NCI-H510A (cell line): ENCODE measurements at places on chromosomes 12 and 14.

- peak; percentile 19 for DNase-seq
These were observed 600 bp downstream of the PNN start for GRCh38 chr14:39175445-39176262.

GRCh38 chr12:49705479-49706134 is 1.6 kb downstream of the FMNL3 start:
- DNase-seq = no peak

DNA sequence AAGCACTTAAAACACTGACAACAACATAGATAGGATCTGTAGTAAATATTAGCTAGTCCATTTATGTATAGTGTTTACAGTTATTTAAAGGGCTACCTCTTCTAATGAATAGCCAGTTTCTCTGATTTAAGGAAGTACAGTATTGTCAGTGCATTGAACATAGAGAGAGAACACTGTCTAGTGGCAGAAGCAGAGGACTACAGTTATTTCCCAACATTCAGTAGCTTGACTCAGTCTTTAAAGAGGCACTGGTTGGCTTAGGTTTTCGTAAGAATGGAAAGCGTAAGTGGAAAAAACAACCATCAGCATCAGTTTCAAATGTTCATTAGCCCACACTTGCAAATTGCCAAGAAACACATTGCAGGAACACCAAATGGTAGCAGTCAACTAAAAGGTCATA is 125.0 kb upstream of the HMGA2 start:
- no peak for DNase-seq

GRCh38 chr12:19588951-19589350 is 149.7 kb downstream of the AEBP2 start:
- DNase-seq = no peak

DNA sequence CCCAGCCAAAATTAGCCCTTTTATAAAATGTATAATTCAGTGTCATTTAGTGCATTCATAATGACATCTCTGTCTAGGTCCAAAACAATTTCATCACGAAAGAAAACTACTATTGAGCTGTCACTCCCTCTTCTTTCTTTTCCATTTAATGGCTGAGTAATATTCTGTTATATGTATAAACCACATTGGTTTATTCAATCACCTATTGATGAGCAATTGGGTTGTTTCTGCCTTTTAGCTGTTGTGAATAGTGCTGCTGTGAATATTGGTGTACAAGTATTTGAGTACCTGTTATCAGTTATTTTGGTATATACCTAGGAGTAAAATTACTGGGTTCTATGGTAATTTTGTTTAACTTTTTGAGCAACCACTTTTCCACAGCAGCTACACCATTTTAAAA is 7.2 kb downstream of the DNM1L start:
- DNase-seq = no peak

GRCh38 chr12:106301611-106302321 is 767 bp upstream of the TCP11L2 start:
- DNase-seq = no peak

- no peak for DNase-seq
These were observed 16.4 kb downstream of the MAP3K9 start for GRCh38 chr14:70792939-70793338.

GRCh38 chr14:32102152-32102787 is 25.2 kb downstream of the ARHGAP5 start:
- no peak for DNase-seq

DNA sequence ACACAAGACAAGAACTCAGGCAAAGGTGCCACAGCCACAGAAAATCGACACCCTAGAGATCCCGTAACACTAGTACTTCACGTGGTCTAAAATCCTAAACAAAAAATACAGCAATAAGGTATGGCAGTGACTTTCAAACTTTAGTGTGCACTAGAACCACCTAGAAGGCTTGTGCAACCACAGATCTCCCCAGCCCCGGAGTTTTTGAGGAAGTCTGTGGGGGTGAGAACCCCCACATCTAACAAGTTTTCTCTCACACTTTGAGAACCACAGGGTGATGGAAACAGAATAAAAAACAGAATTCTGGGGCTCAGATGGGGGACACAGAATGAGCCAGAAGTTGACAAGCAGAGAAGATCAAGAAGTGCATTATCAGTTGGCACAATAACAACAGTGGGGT is 254.0 kb downstream of the ANO6 start:
- no peak for DNase-seq

DNA sequence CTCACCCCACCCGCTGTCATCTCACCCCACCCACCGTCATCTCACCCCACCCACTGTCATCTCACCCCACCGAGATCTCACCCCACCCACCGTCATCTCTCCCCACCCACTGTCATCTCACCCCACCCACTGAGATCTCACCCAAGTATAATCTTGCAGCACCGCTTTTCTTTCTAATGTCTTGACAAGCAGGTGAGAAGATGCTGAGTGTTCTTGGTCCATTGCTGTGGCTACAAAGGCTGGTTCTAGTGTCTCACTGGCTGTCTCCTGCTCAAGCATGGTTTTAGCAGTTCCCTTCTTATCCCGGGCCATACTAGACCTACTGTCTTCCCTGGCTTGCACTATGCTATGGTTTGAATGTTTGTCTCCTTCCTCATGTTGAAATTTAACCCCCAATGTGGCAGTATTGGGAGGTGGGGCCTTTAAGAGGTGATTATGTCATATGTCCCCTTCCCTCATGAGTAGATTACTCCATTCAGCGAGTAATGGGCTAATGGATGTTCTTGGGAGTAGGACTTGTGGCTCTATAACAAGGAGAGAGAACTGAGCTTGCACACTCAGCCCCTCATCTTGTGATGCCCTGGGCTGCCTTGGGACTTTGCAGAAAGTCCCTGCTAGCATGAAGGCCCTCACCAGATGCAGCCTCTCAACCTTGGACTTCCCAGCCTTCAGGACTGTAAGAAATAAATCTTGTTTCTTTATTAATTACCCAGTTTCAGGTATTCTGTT is 47.7 kb upstream of the PPP2R5C start:
- DNase-seq = no peak

- no peak for DNase-seq
These were observed 96.2 kb upstream of the CPM start for GRCh38 chr12:69028941-69029729.

GRCh38 chr14:105499256-105500035 is 8.4 kb downstream of the TEDC1 start:
- no peak for DNase-seq

DNA sequence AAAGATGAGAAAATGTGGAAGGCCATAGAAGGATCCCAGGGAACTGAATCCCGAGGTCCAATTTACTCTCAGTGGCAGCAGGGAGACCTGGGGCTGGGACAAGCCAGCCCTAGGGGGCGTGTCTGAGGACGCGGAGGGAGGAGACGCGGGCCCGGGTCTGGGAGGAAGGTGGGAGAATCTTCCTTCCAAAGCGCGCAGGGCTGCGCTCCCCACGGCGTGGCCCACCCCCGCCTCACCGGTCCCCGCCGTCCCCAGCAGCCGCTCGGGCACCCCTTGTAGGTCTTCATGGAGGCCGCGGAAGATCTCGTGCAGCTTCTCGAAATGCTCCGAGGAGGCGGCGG is 323 bp downstream of the VTI1B start:
- peak; percentile 72 for DNase-seq

- DNase-seq = no peak
These were observed 24.4 kb downstream of the MAP3K9 start for GRCh38 chr14:70784886-70785285.

DNA sequence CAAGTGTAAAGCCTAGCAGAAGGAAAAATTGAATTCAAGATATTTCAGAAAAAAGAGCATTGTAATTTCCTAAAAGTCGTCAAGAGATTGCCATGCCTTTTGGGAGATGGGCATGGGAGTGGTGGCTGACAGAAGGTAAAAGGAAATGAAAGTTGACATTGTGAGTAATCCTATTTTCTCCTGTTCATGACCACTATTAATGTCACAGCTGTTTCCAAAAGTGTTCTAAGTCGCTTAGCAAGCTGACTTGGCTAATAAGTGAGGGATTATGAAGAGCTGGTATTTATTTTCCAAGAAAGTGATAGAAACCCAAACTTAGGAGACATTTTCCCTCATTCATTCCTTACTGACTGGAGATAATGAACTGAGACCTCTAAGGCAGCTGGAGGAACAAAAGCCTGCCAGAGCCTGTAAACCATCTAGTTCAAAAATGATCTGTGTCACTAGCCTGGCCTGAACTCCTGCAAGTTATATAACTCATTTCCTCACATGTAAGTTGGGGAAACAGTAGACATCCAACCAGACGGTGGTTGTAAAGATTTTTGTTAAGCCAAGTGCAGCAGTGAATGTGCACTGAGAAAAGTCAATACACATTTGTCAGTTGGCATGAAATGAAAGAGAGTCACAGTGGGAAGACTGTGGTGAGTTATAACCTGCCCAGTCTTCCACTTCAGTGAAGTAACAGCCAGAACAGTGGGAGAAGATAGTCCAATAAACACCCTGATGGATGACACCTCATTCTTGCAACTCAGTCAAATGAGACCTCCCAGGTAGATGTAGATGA is 75.8 kb downstream of the DIO2 start:
- DNase-seq = no peak

GRCh38 chr12:92360543-92360942 is 214.9 kb upstream of the BTG1 start:
- no peak for DNase-seq

GRCh38 chr14:49623387-49623786 is 2.8 kb downstream of the MGAT2 start:
- DNase-seq = no peak

- no peak for DNase-seq
These were observed 451.6 kb downstream of the RGS6 start for GRCh38 chr14:72383865-72384264.

DNA sequence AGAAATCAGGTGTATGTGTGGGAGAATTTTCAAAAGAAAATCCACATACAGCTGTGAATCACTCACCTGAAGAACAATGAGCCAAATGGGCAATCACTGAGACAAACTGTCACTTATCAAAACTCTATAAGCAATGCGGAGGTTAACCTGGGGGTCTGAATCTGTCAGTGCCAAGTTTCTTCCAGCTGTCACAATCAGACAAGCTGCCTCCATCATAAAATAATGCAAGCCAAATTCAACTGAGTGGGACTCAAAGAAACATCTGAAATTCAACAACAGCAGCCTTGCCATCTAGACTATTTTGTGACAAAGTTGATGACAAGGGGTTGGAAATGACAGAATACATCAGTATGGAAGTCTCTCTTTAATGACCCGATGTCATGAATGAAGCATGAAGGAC is 60.3 kb downstream of the GARIN6 start:
- DNase-seq = no peak

DNA sequence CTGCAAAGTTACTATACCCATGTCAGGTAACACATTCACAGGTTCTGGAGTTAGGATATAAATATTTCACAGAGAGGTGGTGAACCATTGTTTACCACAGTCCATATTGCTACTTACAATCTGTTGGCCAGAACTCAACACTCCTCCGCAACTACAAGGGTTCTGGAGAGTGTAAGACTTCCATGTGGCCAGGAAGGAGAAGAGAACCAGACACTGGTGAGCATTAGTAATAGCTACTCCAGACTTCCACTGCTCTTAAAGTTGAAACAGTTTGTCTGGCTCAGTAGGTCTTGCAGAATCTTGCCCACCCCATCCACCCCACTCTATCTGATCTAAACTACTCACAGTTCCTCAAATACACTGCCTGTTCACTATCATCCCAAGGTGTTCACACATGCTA is 369.6 kb downstream of the DUSP6 start:
- no peak for DNase-seq

GRCh38 chr12:107138990-107139389 is 45.6 kb upstream of the CRY1 start:
- no peak for DNase-seq

GRCh38 chr12:56082967-56083366 is 3.0 kb downstream of the ERBB3 start:
- DNase-seq = no peak

- DNase-seq = no peak
These were observed 93.0 kb downstream of the NTF3 start for GRCh38 chr12:5524769-5525436.

- DNase-seq = no peak
These were observed 98.7 kb upstream of the RFLNA start for GRCh38 chr12:124196236-124196635.

- DNase-seq = no peak
These were observed 338.1 kb downstream of the CACNA1C start for GRCh38 chr12:2390850-2391390.

DNA sequence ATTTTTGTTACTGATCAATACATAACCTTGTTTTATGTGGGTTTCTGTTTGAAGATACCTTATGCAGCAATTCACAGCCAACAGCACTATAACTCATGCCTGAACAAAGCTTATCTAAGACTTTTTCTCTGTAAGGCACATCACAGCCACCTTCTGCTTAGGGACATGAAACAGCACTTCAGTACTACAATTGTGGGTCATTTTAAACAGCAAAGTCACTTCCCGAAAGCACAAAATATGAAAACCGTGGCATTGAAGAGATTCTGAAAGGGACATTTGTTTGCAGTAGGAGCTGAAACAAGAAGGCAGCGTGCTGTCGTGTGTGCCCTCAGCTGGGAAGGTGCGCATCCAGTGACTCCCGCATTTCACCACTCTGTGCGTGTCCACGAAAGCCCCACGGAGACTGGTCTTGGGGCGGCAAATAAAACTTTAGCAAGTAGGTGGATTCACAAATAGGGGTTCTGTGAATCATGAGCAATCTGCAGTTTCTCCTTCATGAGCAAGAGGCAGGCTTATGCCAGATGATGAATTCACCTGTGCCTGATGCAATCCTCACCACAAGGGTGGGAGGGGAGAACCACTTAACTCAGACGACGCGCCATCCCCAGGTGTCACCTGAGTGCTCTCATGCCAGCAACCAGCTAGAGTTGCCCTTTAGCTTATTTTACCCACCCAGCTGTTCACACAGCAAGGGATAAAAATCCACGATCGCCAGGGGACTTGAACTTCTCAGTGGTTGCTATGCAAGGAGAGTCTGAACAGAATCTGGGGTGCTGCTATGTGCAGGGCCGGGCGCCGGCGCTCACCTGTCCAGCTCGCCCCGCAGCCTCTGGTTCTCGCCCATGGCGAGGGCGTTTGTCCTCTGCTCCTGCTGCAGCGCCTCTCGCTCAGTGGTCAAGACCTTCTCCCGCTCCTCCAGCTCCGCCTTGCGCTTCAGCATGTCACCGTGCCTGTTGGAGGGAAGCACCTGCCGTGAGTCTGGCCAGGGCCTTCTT is 54.9 kb upstream of the GPR68 start:
- DNase-seq = peak; percentile 75

GRCh38 chr14:39230416-39231035 is 3.2 kb upstream of the MIA2 start:
- no peak for DNase-seq

- DNase-seq = no peak
These were observed 177.3 kb downstream of the MYRFL start for GRCh38 chr12:70002097-70002911.

DNA sequence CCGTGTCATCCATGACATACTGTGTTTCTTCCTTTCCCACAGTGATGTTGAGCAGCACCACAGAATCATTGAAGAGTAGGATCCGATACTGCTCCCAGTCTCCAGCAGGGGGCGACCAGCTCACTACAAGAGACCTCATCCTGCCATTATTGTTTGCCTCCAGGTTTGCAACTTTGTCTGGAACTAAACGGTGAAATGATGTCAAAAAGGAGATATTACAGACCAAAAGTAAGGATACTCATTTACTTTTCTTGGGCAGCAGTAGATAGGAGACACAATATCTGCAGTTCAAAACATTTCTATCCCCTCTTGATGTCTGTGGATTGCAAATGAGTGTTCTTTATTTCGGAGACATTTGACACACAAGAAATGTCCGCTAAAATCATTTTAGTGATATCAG is 47.2 kb downstream of the PTPRB start:
- no peak for DNase-seq
